Fibroblast of upper back skin (primary cell): ENCODE measurements at places on chromosomes 13 and 19.
A peak's percentile ranks its signal among the peaks of the same experiment; 100 is the strongest.

DNA sequence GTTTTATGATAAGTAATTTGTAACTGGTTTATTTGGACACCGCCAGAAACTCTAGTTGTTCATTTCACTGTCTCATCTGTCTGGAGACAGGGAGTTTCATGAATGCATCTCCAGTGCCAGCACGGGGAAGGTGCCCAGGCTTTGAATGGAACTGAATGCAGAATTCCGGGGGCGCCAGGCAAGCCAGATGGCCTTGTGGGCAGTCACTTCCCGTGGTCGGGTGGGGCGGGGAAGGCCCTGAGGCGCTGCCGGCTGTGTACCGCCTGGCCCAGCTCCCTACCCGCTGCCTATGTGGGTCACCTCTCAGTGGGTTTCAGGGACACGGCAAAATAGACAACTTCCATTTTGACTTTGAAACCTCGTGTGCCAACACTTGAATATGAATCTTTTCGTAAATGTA lies 28.8 kb upstream of the MCF2L start:
- DNase-seq, result no peak

- DNase-seq, result peak; percentile 65
Observed at GRCh38 chr13:47415048-47415447, 518.2 kb upstream of the HTR2A start.

DNA sequence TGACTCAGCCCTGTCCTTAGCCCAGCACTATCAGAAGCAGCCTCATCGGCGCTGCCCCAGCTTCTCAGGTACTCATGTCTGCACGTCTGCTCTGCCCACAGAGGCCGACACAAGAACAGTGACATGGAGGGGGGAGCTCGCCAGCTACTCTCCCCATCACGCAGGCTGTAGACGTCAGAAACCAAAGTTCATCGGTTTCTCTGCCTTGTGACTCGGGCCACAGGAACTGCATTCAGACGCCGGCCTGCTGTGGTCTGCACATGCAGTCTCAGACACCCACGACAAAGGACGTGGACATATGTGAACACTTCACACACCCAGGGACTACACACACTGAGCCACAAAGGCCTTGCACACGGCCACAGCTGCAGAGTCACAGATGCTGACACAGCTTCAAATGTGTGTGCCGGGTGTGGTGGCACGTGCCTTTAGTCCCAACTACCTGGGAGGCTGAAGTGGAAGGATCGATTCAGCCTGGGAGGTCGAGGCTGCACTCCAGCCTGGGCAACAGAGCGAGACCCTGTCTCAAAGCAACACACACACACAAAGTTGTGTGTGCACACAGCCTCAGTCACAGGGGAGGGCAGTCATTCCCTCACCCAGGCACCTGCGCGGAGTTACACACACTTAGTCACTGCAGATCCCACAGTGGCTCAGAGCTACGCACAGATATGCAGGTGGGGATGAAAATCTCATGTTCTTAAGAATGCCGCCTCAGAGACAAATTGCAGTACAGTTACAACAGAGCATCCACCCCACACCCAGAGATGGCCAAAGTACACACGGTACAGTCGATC lies 4.9 kb upstream of the ZFP36 start:
- peak; percentile 64 for DNase-seq

DNA sequence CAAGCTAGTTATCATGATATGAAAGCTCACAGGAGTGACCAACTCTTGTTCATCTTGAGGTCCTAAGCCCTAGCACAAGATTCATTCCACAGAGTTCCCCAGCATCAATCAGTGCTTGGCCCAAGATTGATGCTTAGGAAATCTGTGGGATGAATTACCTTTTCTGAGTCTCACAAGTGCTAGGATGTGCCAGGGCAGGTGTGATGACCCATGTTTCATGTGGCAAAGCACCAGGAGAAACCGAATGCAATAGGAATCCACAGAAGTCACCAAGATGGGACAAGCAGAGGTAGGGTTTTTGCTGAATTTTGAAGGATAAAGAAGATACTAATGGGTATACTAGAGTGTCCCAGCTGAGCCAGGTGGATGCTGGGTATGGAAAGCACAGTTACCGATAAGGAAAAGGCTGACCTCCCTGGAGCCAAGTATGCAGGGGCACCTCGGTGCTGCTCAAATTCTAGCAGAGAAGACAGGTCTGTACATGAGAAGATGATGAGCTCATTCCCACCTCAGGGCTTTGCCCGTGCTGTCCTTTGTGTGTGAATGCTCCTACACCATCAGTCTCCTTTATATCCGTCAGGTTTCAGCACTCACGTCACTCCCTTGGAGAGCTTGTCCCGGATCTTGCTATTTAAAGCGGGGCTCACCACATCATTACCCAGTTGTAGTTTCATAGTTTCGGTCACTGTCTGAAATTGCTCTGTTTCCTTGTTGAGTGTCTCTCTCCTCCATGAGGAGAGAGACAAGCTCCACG lies 168.9 kb upstream of the TSC22D1 start:
- no peak for DNase-seq

DNA sequence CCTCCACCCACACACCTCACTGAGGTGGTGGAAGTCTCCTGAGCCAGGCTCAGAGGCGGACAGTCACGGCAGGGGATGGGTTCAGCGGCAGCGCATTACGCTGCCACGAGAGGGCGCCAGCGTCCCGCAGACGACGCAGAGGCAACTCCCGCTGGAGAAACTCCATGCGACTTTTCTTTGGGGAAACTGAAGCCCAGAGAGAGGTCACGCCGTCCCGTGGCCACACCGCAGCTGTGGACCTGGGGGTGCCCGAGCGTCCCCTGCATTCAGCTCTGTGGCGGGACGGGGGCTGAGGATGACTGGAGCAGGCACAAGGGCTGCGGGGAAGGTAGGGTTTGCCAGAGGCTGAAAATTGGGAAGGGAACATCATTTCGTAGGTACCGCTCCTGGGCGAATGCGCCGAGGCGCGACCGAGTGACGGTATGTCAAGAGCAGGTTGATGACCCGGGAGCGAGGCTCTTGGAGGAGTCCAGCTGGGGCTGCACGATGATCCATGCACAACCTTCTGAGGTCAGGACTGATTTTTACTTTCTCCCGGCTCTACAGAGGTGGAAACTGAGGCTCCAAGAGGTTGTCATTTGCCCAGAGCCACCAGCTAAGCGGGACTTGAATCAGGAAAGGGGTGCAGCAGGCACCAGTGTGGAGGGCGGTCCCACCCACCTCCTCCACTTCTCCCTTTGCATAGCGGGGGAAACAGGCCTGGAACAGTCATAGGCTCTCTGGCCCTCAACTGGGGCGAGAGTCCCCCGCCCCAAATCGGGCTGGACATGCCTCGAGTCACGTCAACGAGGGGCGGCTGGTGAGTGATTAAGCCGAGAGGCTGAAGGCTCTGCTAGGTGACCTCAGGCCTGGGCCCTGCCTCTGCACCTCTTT lies 690 bp upstream of the ARRDC2 start:
- peak; percentile 65 for DNase-seq
